ENCODE measurements at places on chromosomes 2 and 18. TPM values are rescaled to one million over a fixed set of nuclear protein-coding genes. Genes with fewer than 3 reads are reported as not detected.

DNA sequence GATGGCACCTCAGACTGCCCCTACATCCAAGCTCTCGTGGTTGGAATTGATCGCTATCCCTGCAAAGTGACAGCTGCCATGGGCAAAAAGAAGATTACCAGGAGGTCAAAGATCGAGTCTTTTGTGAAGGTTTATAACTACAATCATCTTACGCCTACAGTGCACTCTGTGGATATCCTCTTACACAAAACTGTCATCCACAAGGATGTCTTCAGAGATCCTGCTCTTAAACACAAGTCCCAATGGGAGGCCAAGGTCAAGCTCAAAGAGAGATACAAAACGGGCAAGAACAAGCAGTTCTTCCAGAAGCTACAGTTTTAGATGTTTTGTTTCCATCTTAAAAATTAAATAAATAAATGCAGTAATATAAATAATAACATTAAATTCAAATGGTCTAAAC, 45.4 kb downstream of the INO80D start:
- H3K4me3 ChIP-seq = no peak overlapping the region
- no peak overlapping the region for H3K27ac ChIP-seq
- no peaks in the 10 kb centered on the region for H3K27me3 ChIP-seq
- peaks cover 2% of the 10 kb centered on the region for H3K4me1 ChIP-seq

DNA sequence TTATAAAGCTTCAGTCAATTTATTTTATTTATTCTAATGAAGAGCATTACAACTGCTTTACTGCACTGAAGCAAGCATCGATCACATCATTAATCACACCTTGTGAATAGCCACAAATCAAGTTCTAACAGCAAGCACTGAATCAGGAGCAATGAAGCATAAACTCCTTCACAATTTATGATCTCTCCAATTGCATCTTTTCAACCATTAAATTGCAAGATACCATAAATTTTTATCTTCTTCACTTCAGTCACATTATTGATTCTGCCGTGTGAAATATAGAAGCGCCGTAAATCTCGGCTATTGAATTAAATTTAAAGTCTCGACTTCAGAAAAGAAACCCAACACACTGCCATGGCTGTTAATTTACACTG, 298.7 kb downstream of the CDCA7 start:
- no peaks in the 10 kb centered on the region for H3K4me1 ChIP-seq
- H3K36me3 ChIP-seq = no peaks in the 10 kb centered on the region
- H3K27me3 ChIP-seq = peaks cover 6% of the 10 kb centered on the region
- no peak overlapping the region for H3K4me3 ChIP-seq

PTPRN gene
- 0.33 TPM for total RNA-seq

MYO5B gene
- total RNA-seq = not detected

- H3K4me1 ChIP-seq = peaks cover 45% of the 10 kb centered on the region
- DNase-seq = no peak
- no peak overlapping the region for H3K4me3 ChIP-seq
- no peak overlapping the region for H3K27ac ChIP-seq
- H3K27me3 ChIP-seq = no peaks in the 10 kb centered on the region
Observed at GRCh38 chr2:28436525-28437051, 43.9 kb downstream of the FOSL2 start.

DNA sequence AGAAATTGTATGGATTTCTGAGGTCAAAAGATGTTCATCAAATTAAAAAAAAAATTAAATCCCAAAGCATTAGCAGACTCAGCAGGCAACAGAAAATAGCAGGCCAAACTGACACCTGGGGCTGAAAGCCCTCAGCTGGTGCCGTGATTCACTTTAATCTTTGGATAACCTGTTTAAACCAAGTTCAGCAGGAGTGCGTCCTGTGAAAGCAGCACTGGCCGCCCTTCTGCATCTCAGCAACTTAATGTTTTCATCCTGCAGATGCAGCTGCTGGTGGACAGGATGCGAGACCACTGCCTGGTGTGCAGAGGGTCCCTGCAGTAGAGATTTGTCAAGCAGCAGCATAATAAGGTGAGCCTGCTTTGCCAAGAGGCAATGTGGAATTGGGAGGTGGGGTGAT, 41.2 kb downstream of the CCDC68 start:
- DNase-seq = no peak
- H3K36me3 ChIP-seq = no peaks in the 10 kb centered on the region
- no peak overlapping the region for H3K4me3 ChIP-seq
- H3K27me3 ChIP-seq = no peaks in the 10 kb centered on the region

- H3K4me1 ChIP-seq = no peaks in the 10 kb centered on the region
- no peaks in the 10 kb centered on the region for H3K27me3 ChIP-seq
- H3K27ac ChIP-seq = no peak overlapping the region
- no peak for DNase-seq
- no peaks in the 10 kb centered on the region for H3K36me3 ChIP-seq
Observed at GRCh38 chr18:22488554-22488953, 70.8 kb upstream of the CTAGE1 start.

- no peak overlapping the region for H3K4me3 ChIP-seq
- DNase-seq = no peak
- H3K27me3 ChIP-seq = peaks cover 11% of the 10 kb centered on the region
- no peaks in the 10 kb centered on the region for H3K4me1 ChIP-seq
- H3K27ac ChIP-seq = no peak overlapping the region
- H3K36me3 ChIP-seq = no peaks in the 10 kb centered on the region
Observed at GRCh38 chr2:47309952-47310800, 92.8 kb upstream of the MSH2 start.

- no peaks in the 10 kb centered on the region for H3K36me3 ChIP-seq
- DNase-seq = no peak
- H3K27ac ChIP-seq = no peak overlapping the region
- no peaks in the 10 kb centered on the region for H3K4me1 ChIP-seq
- H3K4me3 ChIP-seq = no peak overlapping the region
Observed at GRCh38 chr2:159933727-159934049, 128.7 kb downstream of the PLA2R1 start.

DNA sequence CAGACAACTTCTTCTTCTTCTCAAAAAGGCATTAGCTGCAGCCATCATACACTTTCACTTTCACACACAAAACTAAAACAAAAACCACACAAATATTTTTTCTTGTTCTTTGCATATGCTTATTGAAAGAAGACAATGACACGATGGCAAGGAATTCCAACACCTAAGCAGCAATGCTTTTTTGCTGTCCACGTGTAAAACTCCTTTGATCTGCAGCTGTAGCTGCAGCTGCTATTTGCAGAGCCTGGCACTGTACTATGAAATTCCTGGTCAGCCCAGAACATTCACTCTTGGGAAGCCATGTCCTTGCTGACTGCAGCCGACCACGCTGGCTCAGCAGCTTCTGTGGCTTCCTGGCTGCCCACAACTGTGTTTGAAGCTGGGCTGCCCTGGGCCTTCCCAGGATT, 316.2 kb downstream of the CDH2 start:
- DNase-seq = no peak
- H3K36me3 ChIP-seq = no peaks in the 10 kb centered on the region
- H3K4me1 ChIP-seq = no peaks in the 10 kb centered on the region
- H3K27ac ChIP-seq = no peak overlapping the region
- H3K4me3 ChIP-seq = no peak overlapping the region

DNA sequence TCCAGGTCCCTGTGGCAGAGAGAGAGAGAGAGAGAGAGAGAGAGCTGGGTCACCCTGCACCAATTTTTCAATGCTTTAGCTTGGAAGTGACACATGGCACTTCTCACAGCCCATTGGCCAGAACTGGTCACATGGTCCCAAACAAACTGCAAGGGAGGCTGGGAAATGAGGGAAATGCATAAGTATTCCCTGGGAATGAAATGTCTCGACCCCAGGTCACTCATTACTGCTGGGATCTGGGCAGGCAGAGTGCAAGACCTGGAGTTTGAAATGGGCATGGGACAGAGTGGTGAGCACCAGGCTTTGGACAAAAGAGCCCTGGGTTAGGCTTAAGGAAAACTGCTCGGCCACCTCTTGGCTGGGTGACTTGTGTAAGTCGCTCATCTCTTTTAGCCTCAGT, 37.0 kb downstream of the SMAD7 start:
- no peak overlapping the region for H3K27ac ChIP-seq
- H3K4me3 ChIP-seq = no peak overlapping the region
- DNase-seq = no peak
- H3K27me3 ChIP-seq = no peaks in the 10 kb centered on the region
- peaks cover 43% of the 10 kb centered on the region for H3K4me1 ChIP-seq

GAL3ST2 gene
- 0.58 TPM for total RNA-seq

ZBTB7C gene
- 0.95 TPM for total RNA-seq
